SK-N-MC (cell line): ENCODE measurements at places on chromosomes 12 and 14.

GRCh38 chr14:64196814-64197411 lies 97.3 kb downstream of the ESR2 start:
- DNase-seq, result no peak

GRCh38 chr12:1805441-1806081 lies 14.8 kb upstream of the LRTM2 start:
- DNase-seq, result no peak

DNA sequence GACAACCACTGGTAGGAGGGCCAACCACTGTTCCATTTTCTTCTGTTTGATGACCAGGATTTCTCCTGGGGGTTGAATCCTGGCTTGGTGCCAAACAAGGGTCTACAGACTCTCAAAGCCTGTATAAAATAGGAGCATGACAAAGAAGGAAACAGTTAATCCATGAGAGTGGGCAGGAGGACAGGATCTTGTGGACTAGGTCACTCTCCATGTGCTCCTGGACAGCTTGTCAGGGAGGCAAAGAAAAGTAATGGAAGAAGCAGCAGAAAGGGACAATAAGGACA lies 243.7 kb downstream of the AKAP6 start:
- DNase-seq, result no peak

GRCh38 chr14:74618078-74618952 lies 6.3 kb upstream of the LTBP2 start:
- DNase-seq, result no peak

DNA sequence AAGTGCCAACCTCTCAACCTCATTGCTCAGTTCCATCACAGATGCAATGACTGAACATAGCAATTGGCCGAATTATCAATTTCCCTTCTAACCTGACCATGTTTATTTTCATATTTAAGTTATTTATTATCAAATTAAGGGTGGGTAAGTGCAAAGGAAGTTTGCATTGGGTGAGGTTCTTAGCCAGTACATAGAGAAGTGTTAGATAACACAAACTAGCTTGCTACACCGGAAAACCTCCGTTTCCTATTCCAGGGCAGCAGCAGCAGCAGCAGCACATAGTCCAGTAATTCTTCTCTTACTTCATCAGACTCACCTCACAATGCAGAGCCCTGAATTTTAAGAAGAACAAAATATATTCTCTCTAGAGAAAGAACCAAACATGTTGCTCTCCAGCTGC lies 200.5 kb upstream of the OR4E1 start:
- no peak for DNase-seq

DNA sequence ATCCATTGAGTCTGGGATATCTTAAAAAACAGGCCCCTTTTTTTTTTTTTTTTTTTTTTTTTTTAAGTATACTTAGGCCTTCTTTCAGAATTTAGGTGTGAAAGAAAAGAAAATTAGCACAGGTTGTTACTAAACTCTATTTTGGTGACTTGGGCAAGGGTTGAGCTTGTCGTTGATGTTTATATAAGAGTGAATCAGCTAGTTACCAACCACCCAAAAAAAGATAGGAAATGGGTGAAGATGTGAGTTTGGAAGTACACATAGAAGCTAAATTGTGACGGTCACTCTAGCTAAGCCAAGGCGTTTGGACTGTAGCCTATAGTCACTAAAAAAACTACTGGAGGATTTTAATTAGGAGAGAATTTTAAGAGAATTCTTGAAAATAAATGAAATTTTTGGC lies 1247.2 kb downstream of the AACS start:
- DNase-seq, result no peak

DNA sequence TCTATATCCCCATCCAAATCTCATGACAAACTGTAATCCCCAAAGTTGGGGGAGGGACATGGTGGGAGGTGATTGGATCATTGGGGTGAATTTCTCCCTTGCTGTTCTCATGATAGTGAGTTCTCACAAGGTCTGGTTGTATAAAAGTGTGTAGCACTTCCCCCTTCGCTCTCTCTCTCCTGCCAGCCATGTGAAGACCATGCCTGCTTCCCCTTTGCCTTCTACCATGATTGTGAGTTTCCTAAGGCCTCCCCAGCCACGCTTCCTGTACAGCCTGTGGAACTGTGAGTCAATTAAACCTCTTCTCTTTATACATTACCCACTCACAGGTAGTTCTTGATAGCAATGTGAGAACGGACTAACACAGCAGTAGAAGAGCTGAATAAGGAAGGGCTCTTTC lies 62.6 kb upstream of the VASH1 start:
- DNase-seq, result no peak

DNA sequence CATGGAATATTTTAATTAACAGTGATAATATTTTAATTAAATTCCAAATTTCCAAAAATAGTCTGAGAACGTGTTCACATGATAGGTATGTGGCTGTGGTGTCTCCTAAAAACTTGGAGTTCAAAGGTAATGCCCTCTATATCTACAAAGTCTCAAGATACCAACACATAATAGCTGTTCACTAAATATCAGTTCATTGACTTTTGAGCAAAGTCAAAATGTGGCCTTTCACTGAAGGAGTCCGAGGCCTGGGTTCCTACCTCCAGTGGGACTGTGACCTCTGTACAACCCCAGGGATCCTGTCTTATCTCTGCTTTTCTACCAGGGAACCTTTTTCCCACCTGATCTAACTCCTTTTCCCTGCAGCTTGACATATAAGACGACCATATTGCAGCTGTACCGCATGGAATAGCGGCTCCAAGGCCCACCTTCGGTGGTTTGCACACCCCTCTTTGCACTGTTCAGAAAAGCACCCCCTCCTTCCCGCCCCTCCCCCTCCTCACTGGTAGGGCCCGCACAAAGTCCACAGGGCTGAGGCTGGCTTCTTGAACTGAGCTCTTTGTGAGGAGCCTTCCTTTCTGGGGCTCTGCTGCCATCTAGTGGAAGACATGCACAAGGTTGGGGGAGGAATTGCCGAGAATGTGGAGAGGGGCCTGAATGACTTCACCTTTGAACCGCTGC lies 3.1 kb downstream of the CCND2 start:
- DNase-seq, result peak; percentile 73

GRCh38 chr12:119375075-119375882 lies 40.8 kb downstream of the CCDC60 start:
- DNase-seq, result no peak

- DNase-seq, result no peak
Observed at GRCh38 chr12:1204581-1205121, 213.6 kb downstream of the ERC1 start.

DNA sequence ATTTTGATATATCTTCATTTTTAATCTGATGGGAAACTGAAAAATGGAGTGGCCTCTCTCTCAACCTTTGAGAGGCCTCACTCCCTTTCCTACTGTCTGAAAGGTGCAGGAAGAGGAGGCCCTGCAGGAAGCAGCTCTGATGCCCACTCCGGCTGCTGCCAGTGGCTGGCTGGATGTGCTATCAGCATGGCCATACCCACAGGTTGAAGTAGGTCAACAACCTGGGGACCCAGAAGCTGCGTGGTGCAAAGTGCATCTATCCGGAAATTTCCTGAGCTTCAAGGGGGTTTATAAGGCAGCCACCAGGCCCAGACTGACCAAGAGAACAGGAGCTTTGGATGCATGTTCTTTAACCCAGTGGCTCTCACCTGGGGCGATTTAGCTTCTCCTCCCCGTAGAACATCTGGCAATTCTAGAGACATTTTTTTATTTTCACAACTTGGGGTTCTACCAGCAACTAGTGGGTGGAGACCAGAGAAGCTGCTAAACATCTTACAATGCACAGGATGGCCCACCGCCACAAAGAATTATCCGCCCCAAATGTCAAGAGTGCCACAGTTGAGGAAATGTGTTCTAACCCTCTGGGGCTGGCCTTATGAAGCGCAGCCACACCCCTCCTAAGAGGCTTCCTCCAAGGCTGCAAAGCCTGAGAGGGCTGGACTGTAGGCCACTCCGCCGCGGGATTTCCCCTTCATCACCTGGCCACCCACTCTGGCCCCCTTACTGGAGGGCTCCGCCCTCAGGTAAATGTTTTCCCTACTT lies 8.2 kb upstream of the BATF start:
- no peak for DNase-seq

DNA sequence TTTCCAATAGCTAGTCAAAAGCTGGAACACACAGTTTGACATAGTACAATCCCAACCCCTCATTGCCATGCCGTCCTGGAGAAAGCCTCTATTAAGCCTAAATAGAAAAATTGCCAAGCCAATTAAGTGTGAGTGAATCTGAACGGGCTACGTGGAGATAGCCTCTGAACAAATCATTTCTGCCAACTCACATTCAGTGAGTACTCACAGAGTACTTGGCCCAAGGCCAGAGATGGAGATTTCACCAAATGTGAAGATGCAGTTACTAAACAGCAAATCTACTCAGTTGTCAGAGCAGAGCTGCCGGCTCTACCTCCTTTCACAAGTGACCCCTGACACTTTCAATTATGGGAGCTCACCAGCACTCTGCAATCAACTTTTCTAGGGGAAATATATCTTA lies 350.0 kb downstream of the GALC start:
- no peak for DNase-seq

DNA sequence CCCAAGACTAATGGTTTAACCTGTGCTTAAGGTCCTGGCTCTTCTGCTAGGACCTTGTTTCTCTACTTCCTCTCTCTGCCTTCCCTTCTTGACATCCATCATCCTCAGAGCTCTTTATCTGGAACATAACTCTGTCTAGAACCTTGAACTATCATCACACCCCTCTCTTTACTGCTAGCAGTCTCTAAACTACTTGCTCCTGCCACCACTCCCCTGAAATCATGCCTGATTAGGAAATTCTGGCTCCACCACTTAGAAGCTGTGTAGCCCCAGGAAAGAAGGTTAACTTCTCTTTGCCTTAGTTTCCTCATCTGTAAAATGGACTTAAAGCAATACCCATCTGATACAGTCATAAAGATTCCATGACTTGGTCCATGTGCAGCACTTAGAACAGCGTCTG lies 9.1 kb downstream of the SLC38A1 start:
- DNase-seq, result no peak

DNA sequence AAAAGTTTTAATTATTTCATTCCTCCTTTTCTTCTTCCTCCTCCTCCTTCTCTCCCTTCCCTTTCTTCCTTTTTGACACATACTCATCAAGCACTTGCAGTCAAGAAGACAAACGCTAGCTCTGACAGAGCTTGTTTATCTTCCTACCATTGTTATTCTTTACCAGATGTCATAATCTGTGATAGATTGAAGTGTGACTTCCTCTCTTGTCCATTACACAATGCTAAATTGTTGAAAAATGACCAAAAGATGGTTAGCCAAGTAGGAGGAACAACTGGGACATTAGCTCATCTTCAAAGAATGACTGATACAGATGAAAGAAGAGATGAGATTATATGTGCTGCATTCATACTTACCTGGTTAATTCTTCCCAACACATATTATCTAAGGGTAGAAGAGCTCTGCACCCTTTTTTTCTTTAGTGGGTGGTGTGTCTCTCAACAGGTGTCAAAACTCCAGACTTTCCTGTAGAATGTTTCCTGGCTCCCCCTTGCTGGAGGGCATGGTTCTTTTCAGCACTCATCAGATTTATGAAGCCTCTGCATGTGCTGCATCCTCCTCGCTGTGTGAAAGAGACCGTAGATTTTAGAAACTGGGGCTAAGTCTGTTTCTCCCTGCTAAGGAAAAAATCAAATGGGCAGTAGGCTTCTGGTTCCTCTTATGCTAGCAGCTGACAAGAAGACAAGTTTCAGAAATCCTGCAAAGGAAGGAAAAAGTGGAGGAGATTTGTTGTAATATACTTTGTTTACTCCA lies 147.1 kb downstream of the TMX1 start:
- no peak for DNase-seq

DNA sequence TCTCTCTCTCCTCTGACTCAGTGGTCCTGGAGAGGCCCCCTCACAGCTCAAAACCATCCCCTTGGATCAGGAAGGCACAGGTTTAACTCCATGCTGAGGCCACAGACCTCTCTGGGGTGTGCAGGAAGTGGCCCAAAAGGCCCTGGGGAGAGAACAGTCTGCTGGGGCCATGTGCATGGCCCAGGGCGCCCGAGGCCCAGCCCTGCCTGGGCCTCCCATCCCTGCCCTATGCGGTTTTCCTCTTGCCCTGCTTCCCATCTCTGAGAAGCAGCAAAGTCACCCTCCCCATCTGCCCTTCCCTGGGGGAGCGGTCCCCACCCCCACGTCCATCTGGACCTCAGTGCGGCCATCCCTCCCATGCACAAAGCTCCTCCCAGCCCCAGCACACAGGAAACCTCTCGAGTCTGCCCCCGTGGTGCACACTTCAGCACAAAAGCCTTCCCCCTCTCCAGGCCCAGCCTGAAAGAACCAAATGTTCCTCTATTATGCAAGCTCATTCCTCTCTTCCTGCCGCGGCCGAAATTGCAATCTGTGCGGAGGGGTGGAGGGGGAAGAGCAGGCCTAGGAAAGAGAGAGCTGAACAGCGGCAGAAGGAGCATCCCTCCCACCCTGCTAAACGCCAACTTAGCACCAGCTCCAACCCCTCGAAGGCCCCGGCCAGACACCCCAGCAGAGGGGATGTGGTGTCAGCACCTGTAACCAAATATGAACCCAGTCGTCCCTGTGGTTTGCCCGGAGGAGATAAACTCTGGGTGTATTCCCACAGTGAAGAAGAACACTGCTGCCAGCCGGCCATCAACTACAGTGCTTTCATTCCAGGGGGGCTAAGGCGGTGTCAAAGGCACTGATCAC lies 108.5 kb downstream of the SCARB1 start:
- peak; percentile 52 for DNase-seq

DNA sequence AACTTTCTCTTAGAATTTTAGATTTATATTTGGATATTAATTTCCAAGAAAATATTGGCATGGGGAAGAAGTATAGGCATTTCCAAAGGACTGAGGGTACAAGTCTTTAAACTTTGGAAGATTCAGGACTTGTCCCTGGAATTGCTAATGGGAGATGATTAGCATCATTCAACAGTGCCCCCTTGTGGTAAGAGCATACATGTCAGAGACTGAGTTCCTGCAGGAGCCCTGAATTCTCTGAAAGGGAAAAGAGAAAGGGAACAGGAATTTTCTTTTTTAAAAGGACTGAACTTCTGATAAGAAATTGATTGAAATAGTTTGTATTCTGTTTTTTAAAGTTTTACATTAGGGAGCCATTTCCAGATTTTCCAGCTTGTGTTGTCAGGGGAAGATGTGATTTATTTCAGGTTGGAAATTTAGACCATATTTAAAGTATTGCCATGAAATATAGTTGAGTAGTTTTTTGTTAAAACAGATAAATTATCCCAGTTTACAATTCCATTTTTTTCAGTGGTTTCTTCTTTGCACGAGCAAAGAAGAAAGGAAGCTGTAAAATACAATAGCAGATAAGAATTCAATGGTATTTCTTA lies 44.0 kb upstream of the REP15 start:
- DNase-seq, result peak; percentile 66
